ENCODE measurements at places on chromosomes 6 and 20.

DNA sequence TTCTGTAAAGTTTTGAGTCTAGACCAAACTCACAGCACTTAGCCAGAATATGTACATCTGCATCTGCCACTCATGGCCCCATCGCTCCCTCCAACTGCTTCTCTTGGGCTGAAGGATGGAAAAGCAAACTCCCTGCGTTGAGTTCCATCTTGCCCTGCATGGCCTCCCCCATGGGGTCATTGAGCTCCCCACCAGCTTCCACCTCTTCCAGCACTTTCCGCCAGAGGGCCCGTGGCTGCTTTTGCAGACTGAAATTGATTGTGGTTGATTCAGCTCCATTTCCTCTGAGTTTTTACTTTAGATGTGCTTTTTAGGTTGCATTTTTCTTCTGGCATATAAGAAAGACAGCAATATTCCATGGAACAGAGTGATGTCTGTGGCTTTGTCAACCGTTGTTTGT is 263.1 kb downstream of the ESR1 start:
- no peak for DNase-seq

DNA sequence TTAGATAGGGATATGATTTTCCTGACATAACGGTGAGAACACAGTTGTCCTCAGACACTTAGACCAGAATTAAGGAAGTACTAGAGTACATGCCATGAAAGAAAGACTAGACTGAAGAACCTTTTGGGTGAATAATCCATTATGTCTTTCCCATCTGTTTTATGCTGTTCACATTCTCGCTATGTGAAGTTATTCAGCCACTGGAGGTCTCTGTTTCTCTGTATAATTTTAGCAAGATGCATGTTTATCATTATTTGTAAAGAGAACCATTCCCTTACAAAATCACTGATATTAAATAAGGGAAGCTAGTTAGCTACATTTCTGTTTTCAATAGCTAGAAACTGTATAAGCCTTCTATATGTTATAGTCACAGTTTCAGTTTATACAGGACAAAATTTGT is 391.9 kb downstream of the CD109 start:
- DNase-seq, result no peak

DNA sequence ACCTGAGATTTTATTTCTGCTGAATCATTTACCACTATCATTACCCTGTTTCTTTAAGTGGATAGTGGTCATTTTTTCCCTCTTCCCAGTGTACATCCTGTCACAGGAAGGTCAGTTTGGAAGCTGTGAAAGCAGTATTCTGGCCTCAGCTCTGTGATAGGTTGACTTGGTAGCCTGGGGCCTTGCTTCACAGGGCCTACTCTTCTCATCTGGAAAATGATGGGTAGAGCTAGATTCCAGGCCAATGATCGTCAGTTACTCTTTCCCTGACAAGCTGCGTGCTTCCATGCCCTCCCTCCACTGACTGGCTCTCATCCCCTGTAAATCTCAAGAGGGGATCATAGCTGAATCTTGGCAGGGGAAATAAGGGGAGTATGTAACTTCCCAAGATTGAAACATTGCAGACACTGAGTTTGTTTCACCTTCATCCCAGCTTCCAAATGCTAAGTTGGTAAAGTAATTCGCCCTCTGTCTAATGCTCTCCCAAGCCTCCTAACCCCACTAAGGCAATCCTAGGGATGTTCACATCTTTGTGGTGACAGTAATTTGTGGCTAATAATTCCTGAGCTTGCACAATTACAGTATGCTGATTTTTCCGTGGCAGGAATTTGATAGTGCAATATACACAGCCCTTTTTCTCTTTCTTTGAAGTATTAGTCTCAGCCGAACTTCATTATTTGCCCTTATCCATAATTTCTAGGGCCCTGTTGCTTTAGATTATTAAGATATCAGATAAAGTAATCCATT is 51.2 kb downstream of the VAPB start:
- no peak for DNase-seq

- no peak for DNase-seq
Measured at GRCh38 chr20:57069442-57069841, 197.0 kb downstream of the BMP7 start.

DNA sequence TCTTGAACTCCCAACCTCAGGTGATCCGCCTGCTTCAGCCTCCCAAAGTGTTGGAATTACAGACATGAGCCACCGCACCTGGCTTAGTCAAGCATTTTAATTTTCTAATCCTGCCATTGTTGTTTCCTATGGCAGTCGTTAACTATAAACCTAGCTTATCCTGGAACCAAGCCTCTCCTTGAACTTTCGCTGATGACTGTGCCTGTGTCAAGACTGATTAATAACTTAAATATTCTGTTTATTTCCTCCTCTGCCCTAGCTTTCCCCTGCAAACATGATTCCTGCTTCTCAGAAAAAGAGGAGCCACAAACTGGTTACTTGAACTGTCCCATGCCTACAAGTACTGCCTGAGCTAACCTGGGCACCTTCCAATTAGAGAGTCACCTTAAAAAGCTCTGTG is 1.5 kb downstream of the VNN1 start:
- DNase-seq, result no peak

DNA sequence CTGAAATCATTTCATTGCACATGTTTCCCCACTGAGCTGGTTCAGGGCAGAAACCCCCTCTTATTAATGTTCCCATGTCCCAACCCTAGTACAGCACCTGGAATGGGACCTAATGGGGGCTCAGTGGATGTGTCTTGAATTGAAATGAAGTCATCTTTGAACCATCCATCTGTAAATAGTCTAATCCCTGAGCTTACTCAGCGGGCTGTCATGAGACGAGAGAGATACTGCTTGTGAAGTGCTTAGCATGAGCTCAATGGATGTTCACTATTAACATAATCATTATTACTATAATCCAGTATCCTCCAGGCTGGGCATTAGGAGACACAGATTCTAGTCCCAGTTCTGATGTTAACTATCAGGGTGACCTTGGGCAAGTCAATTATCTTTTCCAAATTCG is 106.6 kb upstream of the LRFN2 start:
- DNase-seq, result no peak

DNA sequence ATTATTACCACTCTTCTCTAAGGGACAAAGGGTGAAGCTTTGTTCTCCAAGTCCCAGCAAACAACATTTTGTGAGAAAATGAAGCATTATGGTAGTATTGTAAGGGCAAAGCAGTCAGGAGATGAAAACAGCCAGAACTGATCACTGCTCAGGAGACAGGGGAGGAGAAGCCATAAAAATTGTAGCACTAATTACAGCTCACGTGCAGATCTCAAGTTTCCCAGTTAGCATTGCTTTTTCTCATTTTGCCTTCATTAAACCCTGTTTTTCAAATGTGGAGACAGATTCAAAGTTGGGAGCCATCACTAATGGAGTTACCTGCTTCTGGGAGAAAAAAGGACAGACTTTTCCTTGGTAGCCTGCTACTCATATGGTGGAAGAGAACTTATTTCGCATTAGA is 210.9 kb upstream of the PDE10A start:
- DNase-seq, result no peak

DNA sequence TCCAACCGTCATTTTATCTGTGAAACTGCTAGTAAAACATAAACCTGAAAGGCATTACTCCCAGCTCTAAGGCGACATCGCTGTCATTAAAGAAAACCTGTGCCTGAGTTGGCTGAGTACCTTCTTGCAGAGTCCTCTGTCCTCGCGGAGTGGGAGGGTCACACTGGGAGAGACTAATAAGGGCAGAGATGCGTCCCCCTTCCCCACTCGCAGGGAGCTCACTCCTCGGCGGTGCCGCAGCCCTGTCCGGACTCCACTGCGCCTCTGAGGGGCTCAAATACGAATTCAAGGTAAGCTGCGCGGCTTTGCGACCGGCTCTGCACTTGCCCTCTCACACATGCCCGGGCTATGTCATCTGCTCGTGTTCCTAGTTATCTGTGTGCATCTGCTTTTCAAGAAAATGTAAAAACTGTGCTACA is at the start of gene COL19A1:
TSS of gene COL19A1 (plus strand) at position 206 of the 419 bp plus-strand sequence. CDS start 13,012 bp downstream, outside the sequence.
- peak; percentile 23 for DNase-seq

GRCh38 chr6:157323966-157324300 is 614 bp upstream of the TMEM242 start:
- DNase-seq, result no peak

GRCh38 chr6:155395339-155395738 is 60.3 kb downstream of the NOX3 start:
- no peak for DNase-seq

DNA sequence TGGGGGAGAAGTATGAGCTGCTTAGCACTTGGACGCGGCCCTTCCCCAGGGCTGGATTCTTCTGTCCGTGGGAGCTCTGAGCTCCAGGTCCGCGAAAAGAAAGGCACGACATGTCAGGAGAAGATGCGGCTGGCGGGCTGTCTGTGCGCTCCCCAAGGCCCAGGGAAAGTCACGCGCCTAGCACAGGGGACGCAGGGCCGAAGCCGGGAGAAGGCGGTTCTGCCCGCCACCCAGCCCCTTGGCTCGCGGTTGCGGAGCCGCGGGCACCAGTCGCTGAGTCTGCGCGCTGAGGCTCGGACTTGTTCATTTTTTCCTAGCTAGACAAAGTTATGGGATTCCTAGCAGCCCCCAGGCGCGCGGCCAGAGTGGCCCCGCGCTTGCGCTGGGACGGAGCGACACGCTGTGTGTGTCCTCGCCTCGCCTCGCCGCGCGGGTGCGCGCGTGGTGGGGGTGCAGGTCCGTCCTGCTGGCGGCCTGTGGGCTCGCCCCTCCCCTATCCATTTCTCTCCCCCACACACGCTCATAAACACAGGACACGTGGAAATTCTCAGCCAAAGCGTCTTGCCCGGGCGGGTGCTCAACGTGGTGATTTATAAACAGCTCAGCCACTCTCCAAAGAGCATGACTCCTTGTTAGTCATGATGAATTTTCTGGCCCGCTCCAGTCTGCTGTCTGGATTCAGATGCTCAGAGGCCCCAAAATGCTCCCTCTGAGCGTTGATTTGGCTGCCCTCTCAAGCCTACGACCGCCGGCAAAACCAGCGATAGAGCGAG is 1.9 kb upstream of the POU3F2 start:
- peak; percentile 68 for DNase-seq

DNA sequence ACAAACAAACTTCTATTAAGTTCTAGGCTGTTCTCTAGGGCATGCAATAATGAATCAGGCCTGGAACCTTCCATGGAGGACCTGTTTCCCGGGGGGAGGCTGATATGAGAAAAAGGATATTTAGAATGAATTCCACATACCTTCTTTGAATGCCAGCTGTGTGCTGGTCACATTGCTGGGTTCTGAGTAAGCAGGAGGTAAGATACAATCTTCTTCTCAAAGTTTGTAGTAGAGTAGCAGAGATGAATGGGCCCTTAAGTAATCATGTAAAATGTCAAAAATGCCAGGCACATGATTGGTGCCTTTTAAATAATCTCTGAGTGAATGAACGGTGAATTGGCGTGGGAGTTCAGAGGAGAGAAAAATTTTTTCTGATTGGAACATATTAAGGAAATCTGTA is 47.4 kb downstream of the TGM2 start:
- no peak for DNase-seq

DNA sequence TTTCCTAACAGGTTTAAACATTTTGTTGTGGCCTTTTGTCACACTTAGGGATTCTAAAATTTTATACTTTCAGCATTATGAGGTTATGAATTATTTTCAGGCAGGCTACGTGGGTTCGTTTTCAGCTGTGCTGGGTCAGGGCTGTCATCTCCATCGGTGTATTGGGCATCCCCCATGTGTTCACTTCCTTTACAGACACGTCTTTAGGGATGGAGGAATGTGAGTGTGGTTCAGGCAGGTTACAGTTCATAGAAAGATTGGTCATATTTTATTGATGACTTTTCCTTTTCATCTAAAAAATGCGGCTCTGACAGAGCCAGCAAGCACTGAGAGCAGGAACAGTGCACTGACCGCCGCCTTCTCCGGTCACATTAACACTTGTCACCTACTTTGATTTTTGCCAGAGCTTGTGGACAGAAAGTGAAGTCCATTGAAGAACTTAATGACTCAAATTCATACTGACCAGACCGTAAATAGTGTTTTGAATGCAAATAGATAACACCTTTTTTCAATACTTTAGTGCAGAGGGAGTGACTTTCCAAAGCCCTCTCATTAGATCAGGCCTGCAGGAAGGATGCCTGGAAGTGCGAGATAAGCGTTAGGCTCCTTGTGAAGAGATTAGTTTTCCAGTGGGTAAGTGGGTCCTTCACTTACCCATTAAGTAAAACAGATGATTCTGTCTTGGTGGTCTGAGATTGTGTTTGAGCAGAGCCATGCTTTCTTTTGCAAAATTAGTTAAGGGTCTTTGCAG is 113.1 kb downstream of the TIAM2 start:
- DNase-seq, result no peak

DNA sequence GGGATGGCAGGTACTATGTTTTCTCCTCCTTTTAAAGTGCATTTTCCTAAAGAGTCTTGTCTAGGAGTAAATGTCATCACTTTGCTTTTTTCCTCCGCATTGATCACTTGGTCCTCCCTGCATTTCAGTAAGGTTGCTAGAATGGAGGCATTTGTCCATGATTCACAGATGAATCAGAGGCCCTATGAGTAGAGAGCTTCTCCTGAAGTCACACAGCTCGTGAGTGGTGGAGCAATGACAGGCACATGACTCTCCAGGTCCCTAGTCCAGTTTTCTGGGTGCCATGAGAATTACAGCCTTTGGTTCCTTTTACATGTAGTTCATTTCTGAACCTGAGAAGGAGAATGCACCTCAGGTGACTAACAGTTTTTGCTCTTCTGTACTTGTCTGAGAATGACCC is 50.5 kb downstream of the HLA-A start:
- DNase-seq, result no peak

DNA sequence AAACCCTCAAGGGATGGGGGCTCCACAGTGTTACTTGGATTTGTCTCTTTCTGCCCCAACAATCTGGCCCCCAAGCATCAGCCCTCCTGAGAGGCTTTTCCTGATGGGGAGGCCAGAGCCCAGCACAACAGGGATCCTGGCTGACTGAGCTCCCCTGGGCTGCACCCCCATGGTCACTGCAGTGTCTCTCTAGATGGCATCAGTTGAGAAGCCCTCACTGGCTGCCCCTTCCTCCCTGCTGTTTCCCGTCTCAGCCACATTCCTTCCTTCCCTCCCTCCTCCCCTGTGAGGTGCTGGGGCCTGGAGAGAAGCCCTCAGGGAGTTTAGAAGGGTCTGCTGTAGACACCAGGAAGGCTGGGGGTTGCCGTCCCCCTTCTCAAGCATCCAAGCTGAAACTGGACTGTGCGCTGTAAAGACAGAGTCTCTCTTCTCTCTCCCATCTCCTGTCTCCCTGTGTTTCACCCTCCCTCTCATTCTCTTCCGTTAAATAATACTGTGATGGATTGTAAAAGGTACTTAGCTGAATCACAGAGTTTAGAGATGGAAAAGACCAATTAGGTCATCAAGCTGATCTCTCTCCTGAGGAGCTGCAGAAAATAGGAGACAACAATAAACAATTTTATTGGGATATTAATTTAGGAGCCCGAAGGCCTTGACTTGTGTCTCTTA is 29.7 kb downstream of the SAYSD1 start:
- DNase-seq, result no peak

DNA sequence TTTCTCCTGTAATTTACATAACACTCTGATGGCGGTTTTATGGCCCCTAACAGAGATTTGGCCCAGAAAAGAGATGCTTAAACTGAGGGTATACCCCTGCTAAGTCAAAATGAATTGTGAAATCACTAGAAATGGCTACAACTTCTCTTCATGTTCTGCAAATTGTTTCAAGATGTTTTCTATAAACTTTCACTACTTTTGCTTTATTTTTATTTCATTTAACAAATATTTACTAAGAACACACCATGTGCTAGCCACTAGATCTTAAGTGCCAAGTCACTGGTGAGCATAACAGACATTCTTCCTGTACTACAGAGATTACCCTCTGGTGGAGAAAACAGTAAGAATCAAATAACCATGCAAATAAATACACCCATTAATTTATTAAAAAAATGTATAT is 87.6 kb downstream of the KCNQ5 start:
- DNase-seq, result no peak
